ENCODE measurements at places on chromosomes 16 and 17.

GRCh38 chr16:80375973-80376372, 164.8 kb upstream of the DYNLRB2 start:
- DNase-seq, result no peak

GRCh38 chr16:73387979-73388378, 340.1 kb upstream of the ZFHX3 start:
- DNase-seq, result no peak

DNA sequence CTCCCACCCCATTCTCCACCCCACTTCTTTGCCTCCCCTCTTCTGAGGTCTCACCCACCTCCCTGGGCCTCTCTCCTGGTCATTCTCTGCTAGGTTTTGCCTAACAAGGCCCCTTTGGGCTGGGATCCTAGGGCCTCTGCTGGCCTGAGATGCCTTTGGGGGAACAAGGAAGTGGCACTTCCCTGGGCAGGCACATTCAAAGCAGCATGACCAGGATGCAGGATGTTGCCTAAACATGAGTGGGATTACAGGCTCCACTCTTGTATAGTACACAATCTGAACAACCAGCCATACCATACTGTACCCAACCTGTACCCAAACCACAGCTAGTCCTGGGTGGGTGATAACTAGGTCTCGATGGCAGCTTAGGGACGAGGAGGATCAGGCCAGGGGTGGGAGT, 9.0 kb downstream of the GALK1 start:
- no peak for DNase-seq

DNA sequence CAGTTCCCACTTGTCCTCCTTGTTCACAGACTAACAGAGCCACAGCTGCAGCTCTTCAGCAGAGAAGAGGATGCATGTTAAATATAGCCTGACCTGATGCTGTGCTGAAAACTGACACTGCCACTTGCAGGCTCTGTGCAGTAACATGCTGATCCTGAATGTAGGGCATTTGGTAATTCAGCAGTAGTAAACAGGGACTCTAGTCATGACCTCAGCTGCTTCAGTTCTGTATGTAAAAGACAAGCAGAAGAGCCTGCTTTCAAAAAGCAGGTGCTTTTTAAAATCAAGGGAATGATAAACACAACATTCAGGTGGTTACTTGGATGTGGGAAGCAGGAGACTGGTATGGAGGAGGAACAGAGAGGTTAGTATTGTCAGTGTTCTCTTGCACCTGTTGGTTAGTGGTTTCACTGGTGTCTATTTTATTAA, 33.8 kb downstream of the ESRP2 start:
- DNase-seq, result no peak

GRCh38 chr16:26447570-26447969, 619.2 kb upstream of the C16orf82 start:
- no peak for DNase-seq

GRCh38 chr17:17347956-17348871, 45.0 kb downstream of the NT5M start:
- DNase-seq, result peak; percentile 17

DNA sequence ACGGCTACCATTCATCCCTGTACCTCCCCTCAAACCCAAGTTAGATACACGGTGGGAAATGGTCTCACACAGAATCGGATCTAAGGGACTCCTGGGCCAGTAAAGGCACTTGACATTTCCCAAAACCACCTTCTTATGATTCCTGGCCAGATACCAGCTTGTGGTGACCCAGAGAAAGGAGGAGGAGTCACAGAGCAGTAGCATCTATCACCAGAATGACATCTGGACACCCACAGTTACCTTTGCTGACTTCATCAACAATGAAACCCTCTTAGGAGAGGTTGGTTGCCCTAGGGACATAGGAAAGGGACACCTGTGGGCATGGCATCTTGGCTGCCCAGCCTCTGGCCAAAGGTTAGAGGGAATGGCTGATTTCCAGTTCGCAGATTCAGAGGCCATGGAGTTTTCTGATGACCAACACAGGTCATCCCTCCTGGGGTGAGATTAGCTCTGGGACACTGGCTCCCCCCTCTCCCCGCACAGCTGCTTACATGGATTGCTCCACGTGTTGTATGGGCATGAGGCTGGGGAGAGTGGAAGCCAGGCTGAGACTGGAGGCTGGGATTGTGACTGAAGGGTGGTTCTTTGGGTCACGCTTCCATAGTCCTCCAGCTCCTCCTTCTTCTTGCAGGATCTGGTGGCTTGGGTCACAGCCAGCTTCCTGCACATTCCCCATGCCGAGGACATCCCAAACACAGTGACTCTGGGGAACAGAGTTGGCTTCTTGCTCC, 1.4 kb upstream of the AOC3 start:
- no peak for DNase-seq

DNA sequence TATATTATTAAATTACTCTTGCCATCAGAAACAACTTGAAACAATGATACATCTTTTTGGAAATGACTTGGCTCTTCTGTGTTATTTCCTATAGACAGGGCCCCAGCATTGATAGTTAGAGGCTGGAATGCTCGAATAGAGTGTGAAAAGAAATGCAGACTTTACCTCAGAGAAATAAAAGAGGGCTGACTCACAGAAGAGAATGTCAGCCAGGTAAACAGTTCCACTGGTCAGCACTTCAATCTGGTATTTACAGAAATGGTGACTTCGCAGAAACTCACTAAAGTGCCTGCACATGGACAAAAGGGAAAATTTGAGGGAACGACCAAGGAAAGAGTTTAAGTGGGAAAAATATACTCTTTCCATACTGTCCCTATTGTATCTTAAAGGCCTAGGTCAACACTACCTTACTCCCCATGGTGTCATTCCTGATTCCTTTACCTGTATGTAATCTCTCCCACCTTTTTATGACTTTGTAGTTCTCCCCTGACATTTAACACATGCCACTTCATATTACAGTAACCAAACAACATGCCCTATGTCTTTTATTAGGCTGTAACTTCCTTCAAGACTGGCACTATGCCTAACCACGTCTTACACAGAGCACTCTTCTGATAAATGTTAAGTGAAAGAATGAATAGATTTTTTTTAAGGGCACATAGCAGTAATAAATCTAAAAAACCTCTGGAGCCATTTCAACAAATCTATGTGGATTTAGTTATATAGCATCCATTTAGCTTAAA, 36.7 kb downstream of the AKAP10 start:
- DNase-seq, result no peak

- no peak for DNase-seq
These were observed 8.3 kb downstream of the RUSF1 start for GRCh38 chr16:31499928-31500327.

DNA sequence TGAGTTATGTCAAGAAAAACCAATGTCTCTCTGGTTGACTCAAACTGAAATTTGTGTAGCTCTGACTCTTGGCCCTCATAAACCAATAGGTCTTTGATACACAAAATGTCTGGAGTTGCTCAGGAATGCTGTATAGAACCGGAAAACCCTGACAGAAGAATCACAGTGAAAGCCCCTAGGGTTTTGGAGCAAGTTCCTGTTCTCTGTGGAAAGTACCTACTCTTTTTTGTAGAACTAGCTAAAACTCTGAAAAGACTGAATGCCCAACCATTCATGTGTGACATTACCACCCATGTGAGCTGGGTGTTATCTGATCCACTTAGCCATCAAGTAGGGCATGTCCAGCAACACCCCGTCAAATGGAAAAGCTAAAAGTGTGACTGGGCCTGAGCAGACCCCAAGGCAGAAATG, 28.8 kb downstream of the CCL4 start:
- no peak for DNase-seq

DNA sequence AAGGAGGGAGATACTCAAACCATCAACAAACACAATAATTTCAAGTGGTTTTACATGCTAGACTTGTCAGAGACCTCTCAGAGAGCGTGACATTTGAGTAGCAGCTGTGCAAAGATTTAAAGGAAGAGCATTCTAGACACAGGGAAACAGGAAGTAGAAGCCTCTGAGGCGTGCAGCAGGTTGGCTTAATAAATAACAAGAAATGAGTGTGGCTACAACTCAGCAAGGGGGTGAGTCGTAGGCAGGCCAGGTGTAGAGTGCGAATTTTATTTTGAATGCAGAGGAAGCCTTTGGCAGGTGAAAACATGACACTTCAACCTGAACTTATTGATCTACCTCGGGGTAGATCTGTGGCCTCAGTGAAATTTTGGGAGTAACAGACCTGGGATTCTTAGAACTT, 73.2 kb upstream of the MRTFB start:
- no peak for DNase-seq

GRCh38 chr17:63679214-63679613, 20.7 kb downstream of the LIMD2 start:
- no peak for DNase-seq

GRCh38 chr17:8944748-8945147, 20.8 kb downstream of the PIK3R5 start:
- no peak for DNase-seq

- no peak for DNase-seq
These were observed 144.8 kb downstream of the MRTFB start for GRCh38 chr16:14215941-14216340.

DNA sequence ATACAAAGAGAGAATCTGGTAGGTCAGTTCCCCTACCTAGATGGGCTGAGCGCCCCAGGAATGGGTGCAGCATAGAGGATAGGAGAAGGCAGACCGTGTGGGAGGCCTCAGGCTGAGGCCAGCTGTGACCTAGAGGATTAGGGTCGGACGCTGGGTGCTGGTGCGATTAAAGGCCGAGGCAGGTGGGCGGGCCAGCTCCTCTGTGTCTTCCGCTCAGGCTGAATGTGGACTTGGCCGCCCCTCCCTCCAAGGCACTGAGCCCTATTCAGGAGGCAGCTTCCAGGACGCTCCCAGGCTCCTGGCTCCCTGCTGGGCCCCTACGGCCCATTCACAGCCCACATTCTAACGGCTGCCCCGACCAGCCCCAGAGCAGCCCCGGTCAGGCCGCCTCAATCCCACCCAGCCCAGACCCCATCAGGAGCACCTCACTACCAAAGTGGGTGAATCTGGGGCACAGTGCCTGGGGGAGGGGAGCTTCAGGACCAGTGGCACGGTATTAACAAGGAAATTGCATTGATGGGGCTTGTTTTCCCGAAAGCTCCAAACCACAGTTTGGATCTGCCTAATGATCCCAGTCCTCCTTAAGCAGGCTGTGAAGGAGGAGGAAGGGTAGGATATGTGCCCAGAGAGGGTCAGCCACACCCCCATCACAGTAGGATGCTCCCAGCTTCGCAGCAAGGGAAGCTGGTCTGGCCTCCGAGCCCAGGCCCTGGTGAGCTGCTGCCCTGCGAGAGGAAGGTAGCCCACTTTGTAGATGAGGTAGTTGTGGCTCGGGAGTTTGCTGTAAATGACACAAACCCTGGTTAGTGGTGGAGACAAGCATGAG, 14.5 kb downstream of the RHBDL3 start:
- DNase-seq, result no peak

DNA sequence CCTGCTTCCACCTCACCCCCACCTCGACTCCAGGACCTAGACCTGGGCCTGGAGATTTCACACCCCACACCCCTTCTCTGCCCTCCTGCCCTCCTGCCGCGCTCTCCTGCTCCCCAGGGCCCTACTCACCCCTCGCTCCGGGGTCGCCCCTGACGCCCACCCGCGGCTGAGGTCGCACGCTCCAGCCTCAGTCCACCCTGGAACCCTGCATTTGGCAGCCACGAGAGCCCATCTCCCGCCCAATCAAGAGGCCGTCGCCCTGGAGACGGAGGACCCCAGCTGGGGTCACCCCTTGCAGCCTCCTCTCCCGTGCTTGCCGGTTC, 16.1 kb downstream of the TLE7 start:
- DNase-seq, result no peak

- DNase-seq, result no peak
These were observed 217.4 kb upstream of the TNRC6C start for GRCh38 chr17:77741109-77741508.

DNA sequence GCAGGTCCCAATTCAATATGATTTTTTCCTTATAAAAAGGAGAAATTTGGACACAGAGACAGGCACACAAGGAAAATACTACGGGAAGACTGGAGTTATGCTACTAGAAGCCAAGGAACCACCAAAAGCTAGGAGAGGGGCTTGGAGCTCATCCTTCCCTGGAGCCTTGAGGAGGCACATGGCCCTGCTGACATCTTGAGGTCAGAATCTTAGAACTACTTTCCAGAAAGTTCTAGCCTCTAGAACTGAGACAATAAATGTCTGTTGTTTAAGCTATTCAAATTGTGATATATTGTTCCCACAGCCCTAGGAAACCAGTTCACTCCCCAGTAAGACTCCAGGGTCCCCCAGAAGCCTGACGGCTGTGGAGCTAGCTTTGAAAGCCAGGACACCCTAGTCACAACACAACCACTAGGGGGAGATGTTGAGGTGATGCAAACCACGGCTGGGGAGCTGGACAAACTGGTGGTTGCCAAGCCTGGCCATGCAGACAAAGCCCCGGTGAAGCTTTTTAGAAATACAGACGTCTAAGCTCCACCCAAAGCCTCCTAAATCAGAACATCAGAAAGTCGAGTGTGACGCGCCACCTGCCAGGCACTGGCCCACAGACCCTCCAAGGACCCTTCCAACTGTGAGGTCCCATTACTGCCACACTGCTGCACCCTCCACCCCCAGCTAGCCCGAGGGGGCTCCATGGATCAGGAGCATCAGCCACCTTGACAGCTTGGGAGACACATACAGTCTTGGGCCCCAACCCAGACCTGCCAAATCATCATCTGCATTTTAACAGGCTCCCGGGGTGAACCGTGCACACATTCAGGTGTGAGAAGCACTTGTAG, 106.4 kb downstream of the SLC39A11 start:
- peak; percentile 48 for DNase-seq

DNA sequence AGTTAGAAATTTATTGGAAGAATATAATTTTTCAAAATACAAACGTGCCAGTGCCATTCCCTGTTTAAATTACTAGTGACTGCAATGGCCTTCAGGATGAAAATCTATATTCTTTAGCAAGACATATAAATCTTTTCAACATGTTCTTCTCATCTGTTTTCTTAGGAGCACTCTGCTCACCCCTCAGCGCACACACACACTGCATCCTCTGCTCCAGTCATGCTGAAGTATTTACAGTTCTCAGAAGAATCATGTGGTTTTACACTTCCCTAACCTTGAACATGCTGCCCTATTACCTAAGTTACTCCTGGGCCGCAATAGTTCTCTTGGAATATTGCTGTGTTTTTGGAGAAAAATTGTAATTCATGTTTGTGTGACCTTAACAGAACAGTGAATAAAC, 820.6 kb downstream of the CDH8 start:
- no peak for DNase-seq

GRCh38 chr16:26078716-26079355, 387.1 kb downstream of the HS3ST4 start:
- no peak for DNase-seq

DNA sequence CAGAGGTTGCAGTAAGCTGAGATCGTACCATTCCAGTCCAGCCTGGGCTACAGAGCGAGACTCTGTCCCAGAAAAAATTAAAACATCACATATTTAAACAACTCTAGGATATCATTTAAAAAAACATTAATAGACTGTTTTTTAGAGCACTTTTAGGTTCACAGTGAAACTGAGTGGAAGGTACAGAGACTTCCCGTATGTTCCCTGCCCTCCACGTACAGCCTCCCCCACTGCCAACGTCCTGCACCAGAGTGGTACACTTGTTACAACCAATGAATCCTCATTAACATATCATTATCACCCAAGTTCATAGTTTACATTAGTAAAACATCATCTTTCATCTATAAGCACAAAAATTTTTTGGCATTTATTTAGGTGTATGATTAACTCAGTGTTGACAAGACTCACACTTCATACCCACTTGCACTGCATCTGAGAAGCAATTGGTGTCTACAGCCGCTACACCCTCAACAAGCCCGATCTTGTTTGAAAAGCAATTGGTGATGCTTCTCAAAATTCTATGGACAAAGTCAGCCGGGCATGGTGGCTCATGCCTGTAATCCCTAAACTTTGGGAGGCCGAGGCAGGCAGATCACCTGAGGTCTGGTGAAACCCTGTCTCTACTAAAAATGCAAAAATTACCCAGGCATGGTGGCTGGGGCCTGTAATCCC, 39.9 kb upstream of the STH start:
- DNase-seq, result no peak

All from heart left ventricle (tissue), 16 donors.